Stimulated activated naive CD8-positive, alpha-beta T cell treated with anti-CD3 and anti-CD28 coated beads, Interleukin-15, Interleukin-2, amounts not matched to agents 100 U/mL and 50 U/mL, for 24 hours (primary cell): ENCODE measurements at places on chromosomes 6 and 20.

DNA sequence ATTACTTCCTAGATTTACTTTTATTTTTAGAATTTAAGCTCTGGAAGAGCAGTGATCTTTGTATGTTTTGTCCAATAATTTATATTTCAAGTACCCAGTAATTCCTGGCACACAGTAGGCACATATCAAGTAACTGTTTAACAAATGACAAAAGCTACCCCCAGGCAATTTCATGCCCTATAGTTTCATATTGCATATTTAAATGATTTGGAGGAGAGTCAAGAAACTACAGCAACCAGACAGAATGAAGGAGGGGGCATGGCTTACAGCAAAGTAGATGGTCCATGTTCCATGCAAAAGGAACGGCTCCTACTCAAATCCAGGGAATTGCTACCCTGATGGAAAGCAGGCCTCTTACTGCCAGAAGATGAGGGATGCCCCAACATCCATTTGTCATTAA, 113.5 kb downstream of the ARHGAP18 start:
- no peak for DNase-seq

- no peak for DNase-seq
Measured at GRCh38 chr20:6051505-6051904, 2.4 kb downstream of the LRRN4 start.

GRCh38 chr6:136749359-136749997, 42.8 kb downstream of the MAP3K5 start:
- DNase-seq, result no peak

DNA sequence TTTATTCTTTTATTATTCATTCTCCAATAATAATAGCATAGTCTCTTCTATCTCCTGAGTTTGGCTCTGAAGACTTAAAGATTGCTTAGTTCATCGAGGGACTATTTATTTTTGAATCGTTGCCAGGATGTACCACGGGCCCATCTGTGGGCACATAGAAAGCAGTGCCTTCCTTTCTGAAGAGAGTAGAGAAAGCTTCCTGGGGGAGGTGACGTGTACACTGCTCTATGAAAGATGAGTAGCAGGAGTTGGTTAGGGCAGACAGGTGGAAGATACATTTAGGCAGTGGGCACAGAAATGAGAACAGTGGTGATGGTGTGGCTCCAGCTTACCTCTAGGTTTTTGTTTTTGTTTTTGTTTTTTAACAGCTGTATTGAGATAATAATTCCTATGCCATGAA, 98.4 kb downstream of the CDKAL1 start:
- DNase-seq, result no peak

- DNase-seq, result no peak
Measured at GRCh38 chr20:63054103-63054474, 47.3 kb upstream of the BHLHE23 start.

DNA sequence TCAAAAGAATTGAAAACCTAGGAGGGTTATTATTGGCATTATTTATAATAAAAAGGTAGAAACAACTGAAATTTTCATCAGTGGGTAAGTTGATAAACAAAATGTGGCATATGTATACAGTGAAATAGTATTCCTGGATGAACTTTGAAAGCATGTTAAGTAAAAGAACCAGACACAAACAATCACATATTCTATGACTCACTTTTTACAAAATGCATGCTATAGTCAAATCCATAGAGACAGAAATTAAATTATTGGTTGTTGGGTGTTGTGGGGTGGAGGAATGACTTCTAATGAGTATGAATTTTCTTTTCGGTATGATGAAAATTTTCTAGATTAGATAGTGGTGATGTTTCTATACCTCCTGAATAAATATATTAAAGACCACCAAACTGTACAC, 94.6 kb downstream of the LRRC1 start:
- no peak for DNase-seq

- no peak for DNase-seq
Measured at GRCh38 chr6:69238067-69238466, 558.7 kb downstream of the LMBRD1 start.

GRCh38 chr6:73614802-73615201, 39.0 kb downstream of the SLC17A5 start:
- no peak for DNase-seq

DNA sequence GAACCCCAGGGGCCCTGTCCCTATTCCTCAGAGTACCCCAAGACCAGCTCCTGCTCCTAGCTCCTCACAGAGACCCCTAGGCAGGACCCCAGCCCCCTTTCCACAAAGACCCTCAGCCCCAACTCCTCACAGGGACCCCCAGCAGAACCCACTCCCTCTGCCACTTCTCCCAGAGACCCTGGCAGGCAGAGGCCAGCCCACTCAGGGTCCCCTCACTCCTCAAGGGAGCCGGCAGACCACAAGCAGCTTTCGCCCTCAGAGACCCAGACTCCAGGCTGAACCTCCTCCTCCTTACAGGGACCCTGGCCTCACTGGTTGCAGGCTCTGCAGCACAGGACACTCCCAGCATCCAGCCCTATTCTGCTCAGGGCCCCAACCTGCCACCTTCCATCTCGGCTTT, 575 bp downstream of the SLC44A4 start:
- no peak for DNase-seq

DNA sequence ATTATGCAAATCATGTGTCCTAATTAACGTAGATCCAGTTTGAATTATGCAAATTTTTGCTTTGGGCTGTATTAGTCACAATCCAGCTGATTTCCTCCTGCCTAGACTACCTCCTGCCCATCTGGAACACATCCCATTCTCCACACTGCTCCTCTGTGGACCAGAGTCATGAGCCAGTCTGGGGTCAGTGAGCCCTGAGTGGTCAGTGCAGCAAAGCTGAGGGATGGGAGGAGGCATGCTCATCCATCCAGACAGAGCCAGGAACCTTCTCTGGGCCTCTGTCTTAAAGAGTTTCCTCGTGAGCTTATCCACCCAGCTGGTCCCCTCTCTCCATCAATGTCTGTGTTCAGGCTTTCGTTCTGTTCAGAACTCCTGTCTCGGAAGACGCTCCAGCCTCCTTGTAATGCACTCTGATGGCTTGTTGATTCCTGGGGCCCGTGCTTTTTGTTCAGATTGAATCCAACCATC, 747.8 kb downstream of the PTPRT start:
- no peak for DNase-seq

- DNase-seq, result no peak
Measured at GRCh38 chr6:137853569-137854213, 13.4 kb upstream of the TNFAIP3 start.

DNA sequence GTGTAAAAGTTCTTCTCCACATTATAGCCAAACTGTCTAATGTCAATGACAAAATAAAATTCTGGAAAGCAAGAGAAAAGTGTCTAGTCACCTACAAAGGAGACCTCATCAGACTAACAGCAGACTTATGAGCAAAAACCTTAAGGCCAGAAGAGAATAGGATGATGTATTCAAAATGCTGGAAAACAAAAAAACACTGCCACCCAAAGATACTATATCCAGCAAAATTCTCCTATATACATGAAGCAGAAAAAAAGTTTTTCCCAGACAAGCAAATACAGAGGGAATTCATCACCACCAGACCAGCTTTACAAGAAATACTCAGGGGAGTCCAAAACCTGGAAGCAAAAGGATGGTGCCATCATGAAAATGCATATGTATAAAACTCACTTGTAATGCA, 755.6 kb upstream of the CITED2 start:
- DNase-seq, result no peak

DNA sequence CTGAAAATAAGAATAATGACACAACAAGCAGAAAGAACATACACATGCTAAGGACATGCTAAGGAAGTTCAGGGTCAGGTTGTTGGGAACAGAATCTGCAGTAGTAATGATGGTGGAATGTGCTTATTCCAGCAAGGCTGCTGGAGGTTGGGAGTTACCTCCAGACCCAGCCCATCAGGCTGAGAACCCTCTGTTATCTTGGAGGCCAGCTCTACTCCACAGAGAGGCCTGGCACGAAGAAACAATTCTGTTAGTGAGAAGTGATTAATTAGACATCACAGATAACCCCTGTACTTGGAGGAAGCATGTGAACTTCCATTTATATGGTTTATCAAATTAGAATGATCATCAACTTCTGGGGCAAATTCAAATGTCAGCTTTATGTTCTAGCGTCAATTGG, 22.1 kb upstream of the ARHGAP18 start:
- DNase-seq, result no peak

GRCh38 chr6:108168090-108168463, 2.3 kb downstream of the NR2E1 start:
- DNase-seq, result no peak

GRCh38 chr20:48681201-48681872, 146.5 kb downstream of the PREX1 start:
- no peak for DNase-seq

DNA sequence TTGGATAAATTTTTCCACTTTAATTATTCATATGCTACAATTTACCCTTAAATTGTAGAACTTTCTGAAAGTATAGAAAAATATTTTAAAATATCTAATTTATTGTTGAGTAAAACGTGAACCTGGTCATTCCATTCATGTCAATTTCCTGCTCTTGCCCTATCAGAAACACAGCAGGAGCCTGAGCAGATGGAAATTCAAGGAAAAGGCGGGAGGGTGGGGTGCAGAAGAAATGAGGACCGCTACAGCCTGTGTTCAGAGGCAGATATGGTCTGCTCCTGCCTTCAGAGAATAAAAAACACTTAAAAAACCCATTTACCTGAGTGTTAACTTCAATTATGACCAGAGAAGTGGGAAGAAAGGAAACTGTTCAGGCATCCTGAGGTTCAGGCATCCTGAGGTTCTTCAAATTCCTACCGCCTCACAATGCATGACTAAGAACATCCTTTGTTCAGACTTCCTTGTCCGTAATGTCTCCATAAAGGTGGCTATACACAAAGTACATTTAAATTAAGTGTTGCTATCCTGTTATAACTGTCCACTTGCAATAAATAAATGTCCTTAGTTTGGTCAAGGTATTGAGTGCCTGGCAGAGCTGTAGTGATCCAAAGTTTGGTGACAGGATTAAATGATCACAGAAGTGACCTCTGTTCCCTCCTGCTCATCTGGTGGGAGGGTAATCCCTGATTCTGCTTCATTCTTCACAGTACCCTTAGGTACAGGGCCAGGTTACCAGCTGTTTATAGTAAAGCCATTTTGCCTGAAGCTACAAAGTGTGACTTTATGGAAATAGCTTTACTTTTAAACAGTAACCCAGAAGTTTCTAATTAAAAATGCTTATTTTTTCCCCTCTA, 109.1 kb downstream of the MAN1A1 start:
- no peak for DNase-seq

DNA sequence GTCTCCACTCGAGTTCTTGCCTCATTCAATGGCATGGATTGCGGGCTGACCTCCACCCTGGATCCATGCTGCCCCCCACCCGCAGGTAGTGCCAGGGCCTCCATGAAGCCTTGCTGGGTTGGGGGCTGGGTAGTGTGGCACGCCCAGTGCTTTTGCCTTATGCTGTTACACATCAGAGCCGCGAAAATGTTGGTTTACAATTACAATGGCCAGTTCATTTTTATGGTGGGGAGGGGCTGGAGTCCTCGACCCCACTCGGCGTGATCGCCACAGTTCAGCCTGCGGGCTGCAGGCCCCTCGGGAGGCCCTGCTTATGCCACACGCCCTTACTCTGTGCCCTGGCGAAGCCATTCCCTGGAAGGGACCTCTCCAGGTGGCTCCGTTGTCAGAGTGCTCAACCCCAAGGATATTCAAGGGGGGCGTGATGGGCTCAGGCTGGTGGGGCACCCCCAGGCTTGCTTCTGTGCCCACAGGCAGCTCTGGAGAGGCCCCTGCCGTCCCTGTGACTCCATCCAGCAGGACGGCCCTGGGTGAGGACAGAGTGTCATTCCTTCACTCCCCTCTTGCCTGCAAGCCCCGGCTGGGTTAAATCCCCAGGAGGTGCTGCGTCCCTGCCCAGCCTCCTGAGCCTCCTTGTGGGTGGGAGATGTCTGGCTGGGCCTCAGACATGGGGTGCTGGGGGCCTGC, 14.8 kb downstream of the ITPA start:
- DNase-seq, result no peak

DNA sequence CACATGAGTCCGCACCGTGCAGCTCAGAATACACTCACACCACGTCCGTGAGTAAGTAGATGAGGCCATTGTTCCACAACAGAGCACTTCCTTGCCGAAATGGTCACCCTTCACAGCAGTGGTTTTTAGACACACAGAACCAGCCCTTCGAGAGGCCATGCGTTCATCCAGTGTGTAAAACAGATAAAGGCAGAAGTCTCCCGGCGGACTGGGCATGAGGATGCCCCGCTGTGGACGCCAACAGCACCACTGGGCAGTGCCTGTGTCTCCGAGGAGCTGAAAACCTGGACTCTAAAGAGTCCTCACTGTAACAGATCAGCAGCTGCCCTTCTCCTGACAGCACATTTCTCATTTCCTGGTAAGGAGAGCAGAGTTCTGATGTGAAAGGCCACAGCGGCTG, 75.2 kb downstream of the WDR27 start:
- DNase-seq, result no peak

DNA sequence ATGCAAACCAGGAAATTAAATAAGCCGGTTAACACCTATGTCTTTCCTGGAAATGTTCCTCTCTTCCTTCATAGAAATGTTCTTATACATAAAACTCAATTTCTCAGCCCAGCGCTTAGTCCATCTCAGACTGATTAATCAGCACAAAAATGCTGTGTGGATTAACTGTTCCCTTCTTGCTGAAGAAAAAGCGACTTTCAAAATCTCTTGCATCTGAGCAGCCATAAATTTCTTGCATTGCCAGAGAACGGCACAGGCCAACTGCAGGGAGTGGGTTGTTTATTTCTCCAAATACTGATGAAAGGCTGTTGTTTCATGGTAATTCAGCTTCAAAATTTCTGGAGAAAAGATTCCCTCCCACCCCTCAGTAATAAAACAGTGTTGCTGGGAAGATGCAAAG, 517.6 kb downstream of the BTBD3 start:
- DNase-seq, result no peak

DNA sequence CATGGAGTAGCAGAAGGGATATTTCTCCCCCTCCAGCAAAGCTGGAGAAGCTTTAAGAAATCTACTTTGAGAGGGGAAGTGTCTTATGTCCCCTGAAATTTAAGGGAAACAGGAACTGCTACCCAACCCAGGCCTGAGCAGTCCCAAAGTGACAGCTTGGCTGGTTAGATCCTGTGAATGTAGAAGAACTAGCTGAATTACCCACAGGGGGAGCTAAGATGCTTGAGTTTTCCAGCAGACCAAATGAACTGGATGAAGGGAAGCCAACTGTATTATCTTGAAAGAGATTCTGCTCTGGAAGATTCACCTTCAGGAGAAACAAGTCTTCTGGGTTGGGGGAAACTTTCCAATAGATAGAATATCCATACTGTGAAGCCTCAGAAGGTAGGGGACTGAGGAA, 303.3 kb upstream of the MMS22L start:
- DNase-seq, result no peak

- DNase-seq, result no peak
Measured at GRCh38 chr20:3447321-3447720, 23.5 kb upstream of the ATRN start.

DNA sequence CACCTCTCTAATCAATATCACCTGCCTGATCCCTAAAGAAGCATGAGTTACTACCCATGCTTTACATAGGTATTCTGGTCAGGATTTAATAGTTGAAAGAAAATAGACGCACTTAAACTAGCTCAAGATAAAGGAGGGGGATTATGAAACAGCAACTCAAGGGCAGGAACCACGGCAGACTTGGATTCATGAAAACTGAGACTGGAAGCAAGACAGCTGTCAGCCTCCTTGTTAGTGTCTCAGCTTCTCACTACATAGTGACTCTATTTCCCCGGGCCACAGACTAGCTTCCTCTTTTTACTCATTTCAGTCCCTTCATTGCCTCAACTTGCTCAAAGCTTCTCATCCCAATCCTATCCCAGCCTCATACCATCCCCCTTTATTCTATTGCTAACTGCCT, 4.3 kb upstream of the SH3BGRL2 start:
- DNase-seq, result no peak
